CD4-positive, alpha-beta T cell treated with Interleukin-6 for 4 hours (primary cell): ENCODE measurements at places on chromosomes 3 and 15.
A peak's percentile ranks its signal among the peaks of the same experiment; 100 is the strongest.

DNA sequence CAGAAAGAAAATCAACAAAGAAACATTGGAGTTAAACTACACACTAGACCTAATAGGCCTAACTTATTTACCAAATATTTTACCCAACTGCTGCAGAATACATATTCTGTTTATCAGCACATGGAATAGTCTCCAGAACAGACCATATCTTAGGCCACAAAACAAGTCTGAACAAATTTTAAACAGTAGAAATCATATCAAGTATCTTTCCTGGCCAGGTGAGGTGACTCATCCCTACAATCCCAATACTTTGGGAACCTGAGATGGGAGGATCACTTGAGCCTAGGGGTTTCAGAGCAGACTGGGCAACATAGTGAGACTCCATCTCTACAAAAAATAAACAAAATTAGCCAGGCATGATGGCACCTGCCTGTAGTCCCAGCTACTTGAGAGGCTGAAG is 18.1 kb upstream of the KPNA4 start:
- DNase-seq = no peak

DNA sequence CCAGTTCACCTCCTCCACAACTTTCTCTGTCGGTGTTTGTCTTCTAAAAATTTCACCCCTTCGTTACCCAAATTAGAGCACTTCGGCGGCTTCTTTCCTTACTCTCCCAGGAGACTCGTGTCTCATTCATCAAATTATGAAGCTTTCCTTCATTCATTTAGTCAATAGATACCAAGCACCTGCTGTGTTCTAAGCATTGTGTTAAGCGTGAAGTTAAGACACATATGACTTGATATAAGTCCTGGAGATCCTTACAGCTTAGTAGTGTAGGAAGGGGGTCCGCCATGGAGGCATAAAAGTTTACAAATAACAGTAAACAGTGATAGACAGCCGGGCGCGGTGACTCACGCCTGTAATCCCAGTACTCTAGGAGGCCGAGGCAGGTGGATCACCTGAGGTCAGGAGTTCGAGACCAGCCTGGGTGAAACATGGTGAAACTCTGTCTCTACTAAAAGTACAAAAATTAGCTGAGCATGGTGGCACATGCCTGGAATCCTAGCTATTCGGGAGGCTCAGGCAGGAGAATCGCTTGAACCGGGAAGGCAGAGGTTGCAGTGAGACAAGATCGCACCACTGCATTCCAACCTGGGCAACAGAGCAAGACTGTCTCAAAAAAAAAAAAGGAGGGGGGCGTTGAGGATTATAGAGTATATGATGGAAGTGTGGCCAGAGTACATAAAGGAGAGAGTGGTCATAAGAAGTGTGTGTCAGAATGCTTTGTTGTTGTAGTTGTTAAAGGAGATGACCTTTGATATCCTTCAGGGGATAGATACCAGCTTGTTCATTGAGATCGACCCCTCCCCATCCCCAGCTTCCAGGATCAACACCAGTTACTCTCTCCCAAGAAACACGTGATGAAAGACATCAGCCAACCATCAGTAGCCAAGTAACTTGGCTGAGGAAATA is 744 bp upstream of the CCDC32 start:
- no peak for DNase-seq

GRCh38 chr15:23424111-23424904 is 22.7 kb downstream of the GOLGA6L2 start:
- DNase-seq = no peak

GRCh38 chr3:48856469-48856868 is 8.8 kb upstream of the PRKAR2A start:
- DNase-seq = no peak

GRCh38 chr3:141854599-141854998 is 21.8 kb upstream of the ATP1B3 start:
- no peak for DNase-seq

DNA sequence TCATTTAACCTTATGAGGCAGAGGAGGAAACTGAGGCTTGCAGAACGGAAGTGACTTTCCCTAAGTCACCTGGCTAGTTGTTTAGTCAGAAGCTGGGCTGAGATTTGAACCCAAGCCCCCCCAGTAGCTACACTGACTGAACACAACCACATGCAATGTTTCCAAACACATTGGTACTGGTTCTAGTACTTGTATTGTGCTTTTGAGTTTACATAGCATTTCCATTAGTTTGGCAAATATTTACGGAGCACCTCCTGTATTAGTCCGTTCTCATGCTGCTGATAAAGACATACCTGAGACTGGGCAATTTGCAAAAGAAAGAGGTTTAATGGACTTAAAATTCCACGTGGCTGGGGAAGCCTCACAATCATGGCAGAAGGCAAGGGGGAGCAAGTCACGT is 56.3 kb upstream of the ITGA11 start:
- no peak for DNase-seq

DNA sequence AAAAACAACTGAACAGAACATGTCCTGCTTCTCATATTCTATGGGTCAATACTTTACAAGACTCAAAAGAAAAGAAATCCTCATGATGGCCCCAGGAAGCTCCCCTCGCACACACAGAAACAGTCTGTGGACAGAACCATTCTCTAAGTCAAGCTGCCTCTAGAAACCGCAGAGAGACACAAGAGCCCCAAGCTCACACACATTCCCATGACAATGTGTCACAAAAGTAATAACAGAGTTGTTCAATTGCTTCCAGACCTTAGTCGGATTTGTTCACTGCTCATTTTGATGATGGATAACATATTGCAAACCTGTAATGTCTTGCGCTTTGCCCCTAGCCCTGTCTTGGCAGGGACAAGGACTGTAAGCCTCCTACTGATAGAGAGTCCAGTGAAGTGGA is 60.9 kb downstream of the UMPS start:
- no peak for DNase-seq

- no peak for DNase-seq
These were observed 33.6 kb downstream of the ACP3 start for GRCh38 chr3:132350814-132351213.

- peak; percentile 58 for DNase-seq
These were observed 420 bp downstream of the SLC27A2 start for GRCh38 chr15:50182219-50183013.

GRCh38 chr3:45479621-45480035 is 91.3 kb downstream of the LARS2 start:
- DNase-seq = no peak

DNA sequence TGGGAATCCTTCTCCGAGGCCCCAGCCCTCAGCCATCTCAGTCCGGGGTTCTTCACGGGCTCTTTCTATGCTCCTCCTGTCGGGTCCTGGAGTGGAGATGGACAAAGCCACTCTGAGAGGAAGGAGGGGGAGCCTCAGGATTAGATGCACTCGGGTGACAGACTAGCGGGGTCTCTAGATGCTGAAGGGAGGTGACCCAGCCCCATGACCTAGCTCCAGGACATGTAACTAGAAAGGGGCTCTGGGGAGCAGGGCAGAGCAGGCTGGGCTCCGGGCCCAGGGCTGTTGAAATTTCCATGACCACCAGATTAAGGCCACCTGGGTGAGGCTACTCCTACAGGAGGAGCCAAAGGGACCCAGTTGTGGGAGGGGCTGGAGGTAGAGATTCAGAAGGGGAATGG is 14.8 kb upstream of the SKIC8 start:
- no peak for DNase-seq

DNA sequence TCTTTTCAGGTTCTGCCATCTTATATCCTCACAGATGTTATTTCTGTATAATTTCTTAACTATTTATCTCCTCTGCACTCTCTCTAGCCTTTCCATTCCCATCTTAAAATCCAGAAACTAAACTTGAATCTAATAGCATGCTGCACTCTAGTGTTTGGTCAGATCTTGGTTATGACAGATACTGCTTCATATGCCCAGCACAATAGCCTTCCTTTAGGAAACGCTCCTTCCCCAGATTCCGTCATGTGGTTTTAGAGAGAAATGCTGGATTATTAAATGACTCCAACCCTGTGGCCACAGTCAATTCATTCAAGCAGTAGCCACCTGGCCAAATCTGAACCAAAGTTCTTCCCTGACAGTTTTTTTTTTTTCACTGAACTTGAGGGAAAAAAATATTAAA is 19.4 kb downstream of the RASGRP1 start:
- DNase-seq = no peak

- DNase-seq = no peak
These were observed 26.7 kb downstream of the SNTN start for GRCh38 chr3:63679186-63679585.

DNA sequence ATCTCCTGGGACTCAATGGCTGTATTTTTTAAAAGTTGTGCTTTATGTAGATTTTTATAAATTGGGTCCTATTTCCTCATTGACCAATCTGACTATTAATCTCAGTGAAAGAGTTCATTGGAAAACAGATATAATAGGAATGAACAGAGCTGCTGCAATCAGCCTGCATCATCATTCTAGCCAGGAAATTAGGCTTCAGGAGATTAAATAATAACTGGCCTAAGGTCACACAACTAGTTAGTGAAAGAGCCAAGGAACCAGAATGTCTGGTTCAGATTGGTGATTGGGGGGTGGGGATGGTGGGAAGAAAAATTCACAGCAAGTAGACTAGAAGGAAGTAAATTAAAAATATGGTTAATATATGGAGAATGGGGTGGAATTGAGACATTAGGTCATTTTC is 180.9 kb upstream of the ROPN1 start:
- no peak for DNase-seq

GRCh38 chr15:70636540-70637165 is 126.7 kb downstream of the UACA start:
- DNase-seq = no peak

GRCh38 chr15:65196637-65197336 is 11.6 kb upstream of the CLPX start:
- no peak for DNase-seq

DNA sequence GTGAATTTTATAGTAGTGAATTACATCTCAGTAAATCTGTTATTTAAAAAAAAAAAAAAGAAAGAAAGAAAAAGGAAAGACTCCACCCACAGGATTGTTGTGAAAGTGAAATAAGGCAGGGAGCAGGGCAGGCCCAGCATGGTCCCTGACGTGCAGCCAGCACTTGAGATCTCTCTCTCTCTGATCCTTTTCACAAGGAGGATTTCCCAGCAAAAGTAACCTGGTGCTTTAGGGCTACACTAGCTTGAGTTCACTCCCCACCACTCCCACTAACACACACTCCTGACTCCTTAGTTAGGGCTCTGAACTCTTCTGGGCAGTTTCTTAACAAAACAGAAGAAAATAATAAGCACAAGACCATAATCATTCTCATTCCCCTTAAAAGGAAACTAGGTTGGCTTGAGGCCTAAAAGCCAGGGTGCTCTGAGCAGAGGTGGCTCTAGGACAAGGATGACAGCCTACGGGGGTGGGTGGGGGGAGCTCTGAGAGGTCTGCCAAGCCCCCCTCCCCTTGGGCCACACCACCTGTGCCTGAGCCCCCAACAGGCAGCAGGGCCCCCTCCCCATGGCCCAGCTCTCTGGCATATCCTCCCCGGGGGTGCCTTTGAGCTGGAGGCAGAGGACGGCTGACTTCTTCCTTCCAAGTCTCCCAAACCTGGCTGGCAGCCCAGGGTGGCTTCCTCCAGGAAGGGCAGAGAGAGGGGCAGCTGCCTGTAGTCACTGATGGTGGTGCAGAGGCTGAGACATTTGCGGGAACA is 856 bp downstream of the TMEM40 start:
- no peak for DNase-seq

DNA sequence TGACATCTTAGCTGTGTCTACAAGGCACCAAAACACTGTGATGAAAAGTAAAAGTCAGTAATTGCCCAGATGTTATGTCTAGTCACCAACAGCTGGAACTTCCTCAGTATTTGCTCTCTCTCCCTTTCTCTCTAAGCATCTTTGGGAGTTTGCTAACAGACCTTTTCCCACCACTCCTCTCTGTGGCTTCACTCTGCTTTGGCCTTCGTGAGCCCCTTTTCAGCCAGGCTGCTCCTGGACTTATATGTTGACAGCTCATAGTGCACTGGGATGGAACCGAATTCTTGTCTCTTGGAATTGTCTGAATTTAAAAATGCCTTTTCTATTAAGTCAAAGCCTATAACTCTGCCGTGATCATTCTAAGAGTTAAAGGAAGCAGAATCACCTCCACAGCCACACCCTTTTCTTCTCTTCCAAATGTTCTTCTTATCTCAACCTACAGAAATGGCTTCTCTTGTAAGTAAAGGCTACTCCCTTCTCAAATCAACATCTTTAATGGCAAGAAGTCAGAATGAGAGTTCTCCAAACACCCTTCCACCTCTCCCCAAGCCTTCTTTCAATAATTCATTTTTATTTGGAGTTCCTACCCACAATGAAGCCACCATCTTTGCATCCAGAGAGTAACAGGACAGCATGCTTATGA is 17.2 kb upstream of the FOXP1 start:
- no peak for DNase-seq

GRCh38 chr3:14879211-14879874 is 60.6 kb downstream of the FGD5 start:
- DNase-seq = peak; percentile 70

- DNase-seq = no peak
These were observed 145.5 kb upstream of the ABHD17C start for GRCh38 chr15:80549654-80550053.

DNA sequence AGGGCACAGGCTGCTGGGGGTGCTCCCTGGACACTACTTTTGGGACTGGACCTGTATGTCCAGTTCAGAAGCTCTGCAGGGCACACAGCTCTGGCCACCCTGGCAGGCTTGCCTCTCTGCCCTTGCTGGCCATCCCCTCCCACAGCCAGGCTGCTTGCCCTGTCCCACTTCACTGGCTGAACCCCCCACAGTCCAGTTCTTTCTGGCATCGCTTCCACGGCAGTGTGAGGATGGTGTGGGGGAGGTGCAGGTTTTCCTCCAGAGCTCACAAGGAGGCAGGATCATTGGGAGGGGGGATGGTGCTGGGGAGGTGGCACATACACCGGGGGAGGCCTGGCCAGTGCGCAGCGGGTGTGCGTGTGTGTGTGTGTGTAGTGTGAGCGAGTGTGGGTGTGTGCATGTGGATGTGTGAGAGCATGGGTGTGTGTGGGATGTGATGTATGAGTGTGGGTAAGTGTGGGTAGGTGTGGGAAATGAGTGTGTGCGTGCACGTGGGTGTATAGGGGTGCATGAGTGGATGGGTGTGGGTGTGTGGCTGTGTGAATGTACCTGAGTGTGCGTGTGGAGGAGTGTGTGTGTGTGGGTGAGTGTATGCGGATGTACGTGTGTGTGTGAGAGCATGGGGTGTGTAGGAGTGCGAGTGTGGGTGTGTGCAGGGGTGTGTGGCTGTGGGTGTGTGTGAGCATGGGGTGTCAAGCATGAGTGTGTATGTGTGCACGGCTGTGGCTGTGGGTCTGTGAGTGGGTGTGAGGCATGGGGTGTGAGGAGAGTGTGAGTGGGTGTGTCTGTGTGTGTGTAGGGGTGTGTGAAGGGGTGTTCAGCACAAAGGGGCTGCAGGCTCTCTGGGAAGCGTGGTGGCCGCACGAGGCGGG is 155.2 kb downstream of the NSMCE3 start:
- no peak for DNase-seq
